SHP77 (cell line): ENCODE measurements at places on chromosomes 6 and 20.

DNA sequence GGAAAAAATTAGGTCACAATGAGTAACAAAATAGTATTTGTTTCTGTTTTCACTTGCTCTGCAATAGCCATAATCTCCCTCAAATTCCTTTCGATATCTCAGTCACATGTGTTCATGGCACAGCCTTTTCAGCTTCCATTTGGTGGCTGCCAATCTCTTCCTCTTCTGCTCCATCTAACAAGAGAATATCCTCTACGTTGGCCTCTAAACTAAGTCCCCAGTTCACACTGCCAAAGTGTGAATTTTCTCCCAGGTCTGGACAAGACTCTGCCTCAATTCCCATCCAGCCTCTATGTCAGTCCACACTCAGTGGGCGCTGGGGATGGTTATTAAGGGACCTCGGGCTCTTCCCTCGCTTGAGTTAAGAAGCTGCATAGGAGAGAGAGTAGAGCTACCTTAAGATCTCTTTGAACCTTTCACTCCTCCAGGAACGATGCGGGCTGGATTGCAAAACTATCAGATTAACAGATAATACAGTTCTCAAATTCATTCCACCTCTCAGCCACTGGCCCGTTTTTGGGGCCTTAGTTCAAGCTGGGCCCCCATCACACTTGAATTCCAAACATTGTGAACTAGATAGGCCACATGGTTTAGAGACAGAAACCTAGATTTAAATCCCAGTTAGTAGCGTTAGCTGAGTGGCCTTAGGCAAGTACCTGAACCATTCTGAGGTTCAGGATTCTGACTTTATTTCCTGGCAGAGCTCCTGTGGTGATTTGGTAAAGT lies 250.2 kb upstream of the QKI start:
- no peak for DNase-seq

- no peak for DNase-seq
Observed at GRCh38 chr6:82467338-82467737, 103.7 kb downstream of the TPBG start.

DNA sequence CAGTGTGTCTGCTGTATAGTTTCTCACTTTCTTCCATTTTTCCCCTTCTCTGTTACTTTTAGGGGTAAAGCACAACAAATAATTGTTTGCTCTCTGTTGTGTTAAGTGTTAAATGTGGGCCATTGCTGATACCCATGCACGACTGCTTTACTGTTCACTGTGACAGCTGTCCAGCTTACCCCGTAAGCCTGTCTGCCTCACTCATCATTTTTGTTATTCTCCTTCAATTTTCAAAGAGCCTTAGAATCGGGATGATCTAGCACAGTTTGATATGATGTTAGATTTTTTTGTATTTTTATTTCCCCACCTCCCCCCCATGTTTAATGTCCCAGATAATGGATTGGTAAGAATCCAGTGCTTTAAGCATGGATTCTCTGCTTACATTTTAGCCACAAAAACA lies 41.2 kb upstream of the MLIP start:
- no peak for DNase-seq

DNA sequence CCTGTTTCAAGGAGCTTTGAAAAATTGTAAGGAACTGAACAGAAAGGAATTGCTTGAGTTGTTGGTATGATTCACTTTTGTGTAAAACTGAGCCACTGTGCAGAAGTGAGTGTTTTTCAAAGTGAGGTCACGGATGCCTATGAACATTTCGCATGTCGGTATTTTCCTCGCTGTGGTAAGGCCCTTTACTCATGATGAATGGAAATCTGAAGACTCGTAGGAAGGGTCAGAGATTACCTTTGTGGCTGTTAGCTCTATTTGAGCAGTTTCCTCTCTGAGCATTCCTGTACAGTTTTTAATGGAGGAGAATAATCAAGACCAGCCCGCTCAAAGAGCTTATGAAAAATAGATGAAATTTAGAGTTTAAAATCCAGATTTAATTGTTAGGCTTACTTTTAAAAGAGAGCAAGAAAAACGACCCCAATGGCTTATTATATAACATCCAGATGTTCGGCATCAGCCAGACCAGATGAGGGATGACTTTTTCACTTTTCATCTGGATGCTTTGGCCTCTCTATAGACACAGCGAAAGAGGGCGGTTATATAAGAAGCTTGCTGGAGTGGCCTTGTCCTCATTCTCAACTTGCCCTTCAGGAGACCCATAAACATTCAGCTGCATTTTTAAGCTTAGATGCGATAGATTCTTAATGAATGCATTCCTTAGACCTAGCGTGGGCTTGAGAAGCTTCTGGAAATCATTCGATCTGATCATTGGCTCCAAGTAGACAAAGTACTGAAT lies 99.5 kb downstream of the CD83 start:
- no peak for DNase-seq

DNA sequence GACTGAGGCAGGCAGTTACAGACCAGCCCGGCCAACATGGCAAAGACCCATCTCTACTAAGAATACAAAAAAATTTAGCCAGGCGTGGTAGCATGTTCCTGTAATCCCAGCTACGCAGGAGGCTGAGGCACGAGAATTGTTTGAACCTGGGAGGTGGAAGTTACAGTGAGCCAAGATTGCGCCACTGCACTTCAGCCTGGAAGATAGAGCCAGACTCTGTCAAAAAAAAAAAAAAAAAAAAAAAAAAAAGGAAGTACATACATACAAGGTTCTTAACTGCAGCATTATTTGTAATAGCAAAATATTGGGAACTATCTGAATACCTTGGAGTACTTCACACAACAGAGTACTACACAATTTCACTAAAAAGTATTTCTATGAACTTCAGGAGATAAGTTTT lies 183.5 kb upstream of the OLIG3 start:
- no peak for DNase-seq

DNA sequence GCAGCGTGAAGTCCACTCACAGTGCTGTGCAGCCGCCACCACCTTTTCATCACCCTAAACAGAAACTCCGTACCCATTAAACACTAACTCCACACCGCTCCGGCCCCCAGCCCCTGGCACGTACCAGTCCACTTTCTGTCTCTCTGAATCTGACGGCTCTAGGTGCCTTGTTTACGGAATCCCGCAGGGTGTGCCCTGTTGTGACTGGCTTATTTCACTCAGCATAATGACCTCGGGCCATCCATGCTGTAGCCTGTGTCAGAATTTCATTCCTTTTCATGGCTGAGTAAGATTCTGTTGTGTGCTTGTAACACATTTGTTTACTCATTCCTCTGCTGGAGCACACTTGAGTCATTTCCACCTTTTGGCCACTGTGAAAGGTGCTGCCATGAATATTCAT lies 18.0 kb downstream of the TCFL5 start:
- DNase-seq: no peak

GRCh38 chr20:6040958-6041807 lies 12.7 kb downstream of the LRRN4 start:
- DNase-seq: no peak

DNA sequence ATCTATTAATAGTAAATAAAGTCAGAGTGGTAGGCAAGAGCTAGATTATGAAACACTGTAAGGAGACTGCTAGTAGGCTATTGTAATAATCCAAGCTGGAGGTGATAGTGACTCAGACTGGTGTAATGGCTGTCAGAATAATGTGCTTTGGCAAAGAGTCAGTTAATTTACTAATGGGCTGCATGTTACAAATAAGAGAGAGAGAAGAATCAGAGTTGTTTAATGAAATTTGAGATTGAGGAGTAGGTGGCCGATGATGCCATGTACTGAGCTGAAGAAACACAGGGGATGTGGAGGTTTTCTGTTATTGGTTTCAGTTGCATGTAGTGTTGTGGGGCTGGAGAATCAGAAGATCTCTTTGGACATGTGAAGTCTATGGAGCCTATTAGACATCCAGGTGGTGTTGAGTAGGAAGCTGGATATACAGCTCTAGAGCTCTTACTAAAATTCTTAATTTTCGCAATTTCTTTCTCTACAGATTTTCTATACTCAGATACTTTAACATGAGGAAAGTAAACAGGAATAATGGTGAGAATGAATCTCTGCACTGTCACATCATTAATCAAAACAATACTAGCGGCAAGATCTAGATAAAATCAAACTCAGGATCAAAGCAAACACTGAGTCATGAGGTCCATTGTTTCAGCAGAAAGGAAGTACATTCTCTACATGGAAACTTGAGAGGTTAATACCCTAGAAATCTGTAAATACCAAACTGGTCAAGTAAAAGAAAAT lies 167.7 kb downstream of the SIM1 start:
- DNase-seq: no peak

GRCh38 chr6:134446896-134447295 lies 129.0 kb upstream of the SGK1 start:
- DNase-seq: no peak

GRCh38 chr6:170205534-170206316 lies 85.2 kb downstream of the DLL1 start:
- no peak for DNase-seq
